Ovary (tissue), 10 donors: ENCODE measurements at places on chromosomes 5 and 9. TPM values are rescaled to one million over a fixed set of nuclear protein-coding genes. Genes with fewer than 3 reads are reported as not detected.

GRCh38 chr5:57082441-57083067, 91.3 kb upstream of the GPBP1 start:
- no peak for DNase-seq
- no peaks in the 10 kb centered on the region for H3K36me3 ChIP-seq
- H3K4me1 ChIP-seq = no peaks in the 10 kb centered on the region
- no peaks in the 10 kb centered on the region for H3K27me3 ChIP-seq
- no peak overlapping the region for H3K27ac ChIP-seq
- no peak overlapping the region for H3K4me3 ChIP-seq

Gene TRIM36
- total RNA-seq = 5.2 TPM

GRCh38 chr9:76932757-76933156, 26.8 kb upstream of the PRUNE2 start:
- no peak for DNase-seq
- H3K4me3 ChIP-seq = no peak overlapping the region
- H3K36me3 ChIP-seq = no peaks in the 10 kb centered on the region
- no peaks in the 10 kb centered on the region for H3K4me1 ChIP-seq

- no peak for DNase-seq
- no peak overlapping the region for H3K4me3 ChIP-seq
- H3K27me3 ChIP-seq = no peaks in the 10 kb centered on the region
- no peaks in the 10 kb centered on the region for H3K36me3 ChIP-seq
These were observed 4.5 kb downstream of the TENT4A start for GRCh38 chr5:6717687-6718086.

- H3K27me3 ChIP-seq = no peaks in the 10 kb centered on the region
- H3K27ac ChIP-seq = no peak overlapping the region
- H3K36me3 ChIP-seq = no peaks in the 10 kb centered on the region
- H3K4me1 ChIP-seq = no peaks in the 10 kb centered on the region
These were observed 699.0 kb downstream of the BRINP1 start for GRCh38 chr9:118670011-118670953.

Gene GHR
- 10.1 TPM for total RNA-seq

Gene SHOC1
- not detected for total RNA-seq

GRCh38 chr9:10566848-10567247, 46.0 kb downstream of the PTPRD start:
- H3K36me3 ChIP-seq = no peaks in the 10 kb centered on the region
- no peak for DNase-seq
- no peak overlapping the region for H3K27ac ChIP-seq

- H3K36me3 ChIP-seq = no peaks in the 10 kb centered on the region
- no peak overlapping the region for H3K4me3 ChIP-seq
- H3K4me1 ChIP-seq = no peaks in the 10 kb centered on the region
- H3K27me3 ChIP-seq = no peaks in the 10 kb centered on the region
- DNase-seq = no peak
- H3K27ac ChIP-seq = no peak overlapping the region
These were observed 2.8 kb downstream of the TXNDC8 start for GRCh38 chr9:110334871-110335270.

DNA sequence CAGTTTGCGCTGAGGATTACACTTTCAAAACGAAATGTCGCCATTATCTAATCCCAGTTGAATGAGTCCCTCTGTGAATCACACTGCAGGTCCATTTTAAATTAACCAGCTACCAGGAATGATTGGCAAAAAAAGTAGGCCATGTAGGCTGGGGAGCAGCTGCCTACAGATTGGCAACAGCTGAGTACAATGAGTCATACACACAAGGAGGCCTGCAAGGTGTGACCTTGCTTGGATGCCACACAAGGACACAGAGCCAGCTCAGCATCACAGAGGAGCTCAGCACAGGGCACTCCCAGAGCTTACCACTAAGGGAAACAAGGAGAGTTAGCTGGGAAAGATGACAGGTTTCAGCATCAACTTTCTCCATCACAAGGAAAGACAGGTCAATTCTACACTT, 12.9 kb downstream of the HAVCR1 start:
- no peak overlapping the region for H3K4me3 ChIP-seq
- no peaks in the 10 kb centered on the region for H3K4me1 ChIP-seq
- DNase-seq = no peak

Gene STC2
- 0.61 TPM for total RNA-seq

DNA sequence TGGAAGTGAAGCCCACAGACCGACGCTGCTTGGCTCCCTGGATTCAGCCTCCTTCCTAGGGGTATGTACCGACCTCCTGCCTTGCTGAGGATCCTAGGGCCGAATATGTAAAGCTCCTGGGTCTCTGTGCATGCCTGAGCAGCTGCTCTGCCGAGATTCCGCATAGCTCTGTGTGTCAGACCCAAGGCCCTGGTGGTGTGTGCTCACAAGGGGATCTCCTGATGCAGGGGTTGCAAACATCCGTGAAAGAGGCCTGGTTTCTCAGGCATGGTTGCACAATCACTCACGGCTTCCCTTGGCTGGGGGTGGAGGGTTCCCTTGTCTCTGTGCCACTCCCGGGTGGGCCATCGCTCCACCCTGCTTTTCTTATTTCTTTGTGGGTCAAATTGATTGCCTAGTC, 19.9 kb upstream of the SVEP1 start:
- H3K27me3 ChIP-seq = no peaks in the 10 kb centered on the region
- H3K4me1 ChIP-seq = no peaks in the 10 kb centered on the region
- no peak for DNase-seq
- no peaks in the 10 kb centered on the region for H3K36me3 ChIP-seq
- H3K27ac ChIP-seq = no peak overlapping the region

DNA sequence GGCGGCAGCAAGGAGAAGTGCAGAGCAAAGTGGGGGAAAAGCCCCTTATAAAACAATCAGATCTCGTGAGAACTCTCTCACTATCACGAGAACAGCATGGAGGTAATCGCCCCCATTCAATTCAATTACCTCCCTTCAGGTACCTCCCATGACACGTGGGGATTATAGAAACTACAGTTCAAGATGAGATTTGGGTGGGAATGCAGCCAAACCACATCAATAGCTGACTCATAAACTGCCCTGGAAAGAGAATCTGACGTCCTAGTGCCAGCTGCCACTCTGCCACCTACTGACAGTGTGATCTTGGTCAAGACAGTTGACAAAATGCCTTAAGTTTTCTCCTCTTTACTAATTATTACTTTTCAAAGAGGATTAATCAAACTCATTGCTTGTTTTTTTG, 128.3 kb downstream of the GPBP1 start:
- DNase-seq = no peak
- H3K27ac ChIP-seq = no peak overlapping the region
- peaks cover 2% of the 10 kb centered on the region for H3K4me1 ChIP-seq
- H3K4me3 ChIP-seq = no peak overlapping the region

- DNase-seq = no peak
- H3K27me3 ChIP-seq = no peaks in the 10 kb centered on the region
- no peaks in the 10 kb centered on the region for H3K36me3 ChIP-seq
- no peak overlapping the region for H3K4me3 ChIP-seq
These were observed 3.5 kb upstream of the MPDZ start for GRCh38 chr9:13282998-13283397.

Gene TAF11L7
- not detected for total RNA-seq

Gene FOXD4
- 0.13 TPM for total RNA-seq

Gene AP3B1
- 34.6 TPM for total RNA-seq

DNA sequence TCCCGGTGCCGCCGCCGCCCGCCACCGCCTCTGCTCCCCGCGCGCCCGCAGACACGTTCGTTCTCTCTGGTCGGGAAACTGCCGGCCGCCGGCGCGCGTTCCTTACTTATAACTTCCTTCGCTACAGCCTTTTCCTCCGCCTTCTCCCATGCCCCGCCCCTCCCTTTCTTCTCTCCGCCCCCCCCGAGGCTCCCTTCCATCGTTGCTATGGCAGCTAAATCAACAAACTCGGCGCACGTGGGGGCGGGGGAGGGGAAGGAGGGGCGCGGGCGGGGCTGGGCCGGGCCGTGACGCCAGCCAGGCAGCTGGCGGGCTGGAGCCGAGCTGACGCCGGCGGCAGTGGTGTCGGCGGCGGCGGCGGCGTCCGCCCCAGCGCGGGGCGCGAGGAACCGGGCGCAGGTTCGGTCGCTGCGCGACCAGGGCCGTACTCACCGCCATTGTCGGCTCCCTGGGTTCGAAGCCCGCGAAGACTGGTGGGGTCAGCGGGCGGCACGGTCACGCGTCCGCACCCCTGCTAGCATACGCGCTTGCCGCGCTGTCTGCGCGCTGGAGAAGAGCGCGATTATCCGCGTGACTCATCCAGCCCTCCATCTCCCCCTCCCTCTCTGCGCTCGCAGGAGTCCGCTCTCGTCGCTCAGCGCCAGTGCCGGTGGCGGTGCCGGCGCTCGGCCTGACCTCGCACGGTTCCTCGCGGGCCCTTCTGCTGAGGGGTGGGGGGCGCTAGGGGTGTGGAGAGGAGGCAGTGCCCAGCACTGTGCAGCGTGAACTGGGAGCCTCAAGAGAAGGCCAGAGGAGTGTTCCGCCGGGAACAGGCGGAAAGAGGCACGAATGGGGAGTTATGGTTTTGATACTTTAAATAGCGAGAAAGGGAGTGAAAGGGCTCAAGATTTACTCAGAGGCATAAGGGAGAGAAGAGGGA, at the start of gene KLF4:
Gene KLF4, minus strand, starts transcription at position 83 of the 919 bp plus-strand sequence. CDS start 597 bp downstream, outside the sequence.
- peak within 1 kb of the TSS; percentile 83 for H3K27ac ChIP-seq
- peaks cover 2% of the 10 kb centered on the region for H3K4me1 ChIP-seq
- H3K36me3 ChIP-seq = no peaks in the 10 kb centered on the region
- peak within 1 kb of the TSS; percentile 64 for H3K4me3 ChIP-seq
- no peaks in the 10 kb centered on the region for H3K27me3 ChIP-seq

DNA sequence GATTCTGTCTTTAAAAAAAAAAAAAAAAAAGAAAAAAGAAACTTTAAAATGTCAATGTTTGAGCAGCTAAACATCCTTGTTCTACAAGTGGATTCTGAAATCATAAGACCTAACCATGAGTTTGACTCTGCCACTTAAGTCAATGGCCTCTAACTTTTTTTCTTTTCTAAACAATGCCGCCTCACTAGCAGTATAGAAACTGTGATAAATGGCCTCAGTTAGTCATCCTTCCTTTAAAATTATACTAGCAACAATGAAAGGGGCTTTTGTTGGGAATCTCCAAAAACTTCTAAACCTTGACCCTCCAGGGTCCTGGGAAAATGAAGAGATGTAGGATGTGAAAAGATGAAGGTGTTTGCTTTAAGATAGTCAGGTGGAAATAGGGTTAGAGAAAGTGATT, 71.1 kb downstream of the FBXL7 start:
- H3K4me1 ChIP-seq = peaks cover 8% of the 10 kb centered on the region
- H3K4me3 ChIP-seq = no peak overlapping the region
- no peak for DNase-seq
- H3K27me3 ChIP-seq = no peaks in the 10 kb centered on the region
- H3K36me3 ChIP-seq = no peaks in the 10 kb centered on the region

DNA sequence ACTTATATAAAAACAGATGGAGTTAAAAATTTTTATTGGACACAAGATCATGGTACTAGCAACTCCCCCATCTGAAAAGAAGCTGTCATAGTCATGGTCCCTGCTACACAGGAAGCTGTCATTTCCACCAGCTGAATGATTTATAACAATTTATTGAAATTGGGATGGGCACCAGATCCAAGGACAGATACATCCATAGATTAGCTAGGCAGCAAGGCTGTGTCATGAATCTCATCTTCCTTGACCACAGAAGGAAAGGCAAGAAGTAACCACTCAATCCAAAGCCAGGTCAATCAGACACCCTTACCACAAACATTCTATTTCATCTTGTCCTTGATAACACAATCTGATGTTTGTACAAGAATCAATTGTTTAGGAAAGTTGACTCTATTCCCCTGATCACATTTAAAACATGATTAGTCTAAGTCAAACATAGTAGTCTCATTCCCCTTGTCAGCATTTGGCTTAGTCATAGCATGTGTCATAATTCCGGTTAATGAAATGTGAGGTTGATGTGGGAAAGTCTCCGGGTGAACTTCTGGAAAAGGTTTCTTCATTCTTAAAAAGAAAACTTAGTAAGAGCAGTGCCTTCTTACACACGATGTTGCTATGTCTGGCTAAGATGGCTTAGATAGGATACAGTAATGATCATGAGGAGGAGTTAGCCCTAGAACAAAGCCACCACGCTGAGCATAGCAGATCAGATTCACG, 462.6 kb upstream of the PAPPA start:
- no peaks in the 10 kb centered on the region for H3K36me3 ChIP-seq
- no peak overlapping the region for H3K27ac ChIP-seq
- H3K4me3 ChIP-seq = no peak overlapping the region
- no peak for DNase-seq

DNA sequence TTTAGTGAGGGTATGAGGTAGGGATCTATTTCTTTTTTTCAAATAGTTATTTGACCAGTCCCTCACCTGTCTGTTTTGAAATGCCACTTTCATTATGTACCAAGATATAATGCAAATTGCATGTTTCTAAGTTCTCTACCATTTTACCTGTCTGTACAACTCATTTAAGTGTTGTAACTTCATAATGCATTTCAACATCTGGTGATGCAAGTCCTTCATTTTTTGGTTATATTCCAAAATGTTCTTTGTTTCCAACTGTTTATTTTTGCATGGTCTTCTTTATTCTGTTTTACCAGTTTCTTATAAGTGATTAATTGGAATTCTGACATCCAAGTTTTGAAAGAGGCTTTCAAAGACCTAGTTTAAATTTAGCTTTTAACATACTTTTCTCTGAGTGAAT, 26.8 kb downstream of the TDRD7 start:
- DNase-seq = no peak
- H3K27me3 ChIP-seq = no peaks in the 10 kb centered on the region
- H3K4me1 ChIP-seq = no peaks in the 10 kb centered on the region
- H3K4me3 ChIP-seq = no peak overlapping the region
- H3K27ac ChIP-seq = no peak overlapping the region

- H3K27me3 ChIP-seq = no peaks in the 10 kb centered on the region
- no peaks in the 10 kb centered on the region for H3K36me3 ChIP-seq
- DNase-seq = no peak
- H3K27ac ChIP-seq = no peak overlapping the region
- H3K4me1 ChIP-seq = no peaks in the 10 kb centered on the region
These were observed 101.4 kb downstream of the ZNF462 start for GRCh38 chr9:106964329-106964728.

DNA sequence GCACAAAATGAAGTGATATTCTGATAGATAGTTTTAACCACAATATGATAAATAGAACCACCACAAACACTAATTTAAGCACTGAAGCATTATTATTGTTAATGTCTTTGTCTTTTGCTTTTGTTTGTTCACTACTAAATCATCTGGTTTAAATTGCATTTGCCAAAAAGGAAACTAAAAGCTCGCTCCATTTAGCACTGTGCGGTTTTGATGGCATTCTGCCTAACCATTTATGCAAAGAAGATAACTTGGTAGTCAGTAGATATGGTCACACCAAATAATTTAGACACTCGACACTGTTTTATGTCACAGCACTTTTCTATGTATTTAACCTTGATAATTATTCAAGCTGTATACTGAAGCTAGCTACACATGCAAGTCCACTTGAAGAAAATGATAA, 849.8 kb upstream of the CDH6 start:
- no peaks in the 10 kb centered on the region for H3K4me1 ChIP-seq
- no peak overlapping the region for H3K4me3 ChIP-seq
- H3K36me3 ChIP-seq = no peaks in the 10 kb centered on the region
- H3K27me3 ChIP-seq = no peaks in the 10 kb centered on the region
- no peak for DNase-seq
- H3K27ac ChIP-seq = no peak overlapping the region

- H3K4me1 ChIP-seq = peaks cover 2% of the 10 kb centered on the region
- no peak overlapping the region for H3K4me3 ChIP-seq
- no peak overlapping the region for H3K27ac ChIP-seq
- H3K36me3 ChIP-seq = no peaks in the 10 kb centered on the region
- DNase-seq = no peak
- H3K27me3 ChIP-seq = no peaks in the 10 kb centered on the region
These were observed 30.3 kb upstream of the PUM3 start for GRCh38 chr9:2874001-2874750.

Gene BARHL1
- total RNA-seq = not detected

Gene CER1
- not detected for total RNA-seq

GRCh38 chr5:43110606-43111170, 10.0 kb upstream of the ZNF131 start:
- H3K4me3 ChIP-seq = no peak overlapping the region
- no peak overlapping the region for H3K27ac ChIP-seq
- no peak for DNase-seq
- H3K4me1 ChIP-seq = no peaks in the 10 kb centered on the region
- H3K36me3 ChIP-seq = no peaks in the 10 kb centered on the region
- no peaks in the 10 kb centered on the region for H3K27me3 ChIP-seq

Gene DNAJC18
- 31.0 TPM for total RNA-seq
